H7 (cell line): ENCODE measurements at places on chromosomes 6 and 20. TPM values are rescaled to one million over a fixed set of nuclear protein-coding genes. Genes with fewer than 3 reads are reported as not detected.

- no peak for DNase-seq
These were observed 262.1 kb downstream of the HACE1 start for GRCh38 chr6:104597541-104598050.

DNA sequence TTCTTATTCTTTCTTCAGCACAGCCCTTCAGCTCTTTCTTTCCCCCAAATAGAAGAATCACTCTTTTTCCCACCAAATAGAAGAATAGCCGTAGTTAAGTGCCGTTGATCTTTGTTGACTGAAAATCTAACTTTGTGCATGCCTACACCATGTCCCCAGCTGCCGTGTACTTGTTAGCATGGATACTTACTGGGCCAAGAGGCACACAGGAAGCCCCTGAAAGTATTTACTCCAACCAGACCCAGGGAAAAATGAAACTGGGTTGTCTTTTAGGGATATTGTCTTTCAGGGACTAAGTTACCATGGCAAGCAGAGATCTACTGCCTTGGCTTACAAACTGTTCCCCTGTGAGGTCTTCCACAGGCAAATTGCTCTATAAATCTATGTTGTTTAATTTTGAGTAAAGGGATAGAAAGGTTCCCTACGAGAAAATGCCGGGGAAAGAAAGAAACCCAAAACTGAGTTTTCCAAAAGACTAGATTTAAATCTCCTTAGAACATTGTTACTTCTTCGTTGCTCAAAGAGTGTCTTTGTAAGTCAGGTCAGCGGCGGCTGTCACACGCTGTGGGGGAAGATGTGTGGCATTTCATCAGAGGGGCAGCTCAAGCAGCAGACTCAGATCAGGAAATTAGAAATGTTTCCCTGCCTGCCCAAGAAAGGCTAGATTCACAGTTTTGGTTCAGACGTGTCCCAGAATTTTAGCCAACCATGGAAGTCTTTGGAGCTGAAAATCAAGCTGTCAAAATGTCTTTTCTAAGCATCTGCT, 188.2 kb upstream of the PRND start:
- no peak for DNase-seq

DNA sequence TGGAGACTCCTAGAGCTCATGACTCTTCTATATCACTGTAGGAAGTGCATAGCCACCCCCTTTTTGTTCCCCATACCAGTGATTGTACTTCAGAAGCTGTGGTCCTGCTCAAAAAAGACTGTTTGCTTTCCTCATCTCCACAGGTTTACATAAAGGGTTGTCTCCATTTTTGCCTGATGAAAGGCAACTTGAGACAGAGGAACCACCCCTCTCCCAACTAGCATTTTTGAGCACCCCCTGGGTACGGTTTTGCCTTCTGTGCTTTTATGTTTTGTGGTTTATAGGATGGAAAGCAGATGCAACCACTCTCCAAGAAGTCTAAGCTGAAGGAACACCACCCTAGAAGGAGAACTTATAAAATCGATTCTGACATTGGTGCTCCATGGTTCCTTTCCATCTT, 127.7 kb upstream of the SUPT3H start:
- no peak for DNase-seq

DNA sequence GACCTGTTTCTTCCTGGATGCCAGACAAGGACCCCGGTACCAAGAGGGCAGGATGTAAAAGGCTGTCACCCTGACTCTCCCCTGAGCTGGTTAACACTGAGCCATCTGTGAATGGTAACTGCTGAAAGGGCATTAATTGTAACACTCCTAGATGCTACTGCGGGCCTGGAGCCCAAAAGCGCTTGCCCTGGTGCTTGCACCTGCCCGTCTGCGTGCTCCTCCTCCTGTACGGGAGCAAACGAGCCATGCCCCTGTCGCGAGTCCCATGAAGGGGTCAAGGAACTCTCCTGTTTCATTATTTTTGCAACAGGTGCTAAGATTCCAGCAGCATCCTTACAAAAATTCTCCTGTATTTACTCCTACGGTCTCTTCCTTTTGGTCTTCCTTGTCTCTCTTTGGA, 140.0 kb upstream of the LAMA2 start:
- DNase-seq: no peak

- DNase-seq: peak; percentile 27
These were observed 16.0 kb downstream of the MYH7B start for GRCh38 chr20:34971561-34972235.

DNA sequence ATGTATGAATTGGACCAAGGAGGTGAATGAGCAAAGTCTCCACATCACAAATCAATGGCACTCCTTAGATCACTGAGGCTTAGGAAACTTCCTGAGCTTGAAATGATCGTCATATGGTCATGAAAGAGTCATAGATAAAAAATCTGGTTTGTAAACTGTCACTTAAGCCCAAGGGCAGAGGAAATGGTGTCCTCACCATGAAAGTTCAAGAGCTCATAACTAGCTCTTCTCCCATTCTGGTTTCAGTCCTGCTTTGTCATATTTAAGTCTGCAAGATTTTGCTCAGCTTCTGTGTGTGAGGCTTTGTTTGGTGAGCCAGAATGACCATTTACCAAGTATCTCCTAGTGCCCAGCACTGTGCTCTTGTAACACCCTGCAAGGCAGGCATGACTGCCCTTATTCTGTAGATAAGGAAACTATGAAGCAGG, 60.5 kb downstream of the GJA10 start:
- no peak for DNase-seq

ENPP4 gene
- total RNA-seq: 2.3 and 3.0 TPM in 2 replicates

TPD52L1 gene
- 7.3 and 15.6 TPM in 2 replicates for total RNA-seq

SLC35D3 gene
- 0.42 and 0.63 TPM in 2 replicates for total RNA-seq

NFS1 gene
- total RNA-seq: 60.6 and 83.2 TPM in 2 replicates
